ENCODE measurements at places on chromosomes 4 and X. TPM values are rescaled to one million over a fixed set of nuclear protein-coding genes. Genes with fewer than 3 reads are reported as not detected.

DNA sequence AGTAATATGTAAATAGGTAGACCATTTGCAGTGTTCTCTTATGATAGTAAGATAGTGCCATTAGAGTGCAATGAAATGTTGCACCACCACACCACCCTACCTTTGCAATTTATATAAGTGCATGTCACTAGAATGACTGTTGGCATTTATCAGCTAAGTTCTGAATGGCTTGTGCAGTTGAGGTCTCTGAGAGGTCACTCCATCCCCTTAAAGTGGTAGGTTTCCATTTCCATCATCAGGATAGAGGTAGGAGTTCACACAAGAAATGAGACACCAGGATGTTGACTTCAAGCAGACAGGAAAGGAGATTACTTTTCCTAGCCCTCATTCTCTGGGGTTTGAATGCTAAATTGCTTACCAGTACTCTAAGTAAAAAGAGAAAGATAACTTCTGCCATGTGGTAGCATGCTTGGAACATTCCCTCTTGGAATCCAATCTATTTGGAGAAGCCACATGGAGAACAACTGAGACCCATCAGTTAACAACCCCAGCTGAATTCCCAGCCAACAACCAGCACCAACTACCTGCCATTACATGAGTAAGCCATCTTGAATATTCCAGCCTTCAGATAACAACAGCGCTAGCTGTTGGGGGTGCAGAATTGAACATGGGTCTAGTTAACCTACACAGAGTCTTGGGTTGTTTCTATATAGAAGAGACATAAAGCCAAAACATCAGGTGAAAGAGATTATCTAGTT lies 6.7 kb upstream of the LRBA start:
- no peak for DNase-seq

- no peak for DNase-seq
Measured at GRCh38 chr4:136562834-136563233, 969.5 kb downstream of the PCDH18 start.

HNRNPDL gene
- 161 TPM for total RNA-seq

- DNase-seq, result no peak
Measured at GRCh38 chr4:150104404-150105027, 26.3 kb downstream of the DCLK2 start.
